ENCODE measurements at places on chromosomes 12 and 14. TPM values are rescaled to one million over a fixed set of nuclear protein-coding genes. Genes with fewer than 3 reads are reported as not detected.

The MMP17 gene
- 3.2 TPM for polyA plus RNA-seq

The CCDC197 gene
- not detected for polyA plus RNA-seq

The KLRK1 gene
- not detected for polyA plus RNA-seq

The MANSC1 gene
- polyA plus RNA-seq, result 3.7 TPM

The CELA1 gene
- not detected for polyA plus RNA-seq

The TTC8 gene
- 44.2 TPM for polyA plus RNA-seq

The TAMALIN gene
- 5.3 TPM for polyA plus RNA-seq

The ACOT6 gene
- polyA plus RNA-seq, result not detected

DNA sequence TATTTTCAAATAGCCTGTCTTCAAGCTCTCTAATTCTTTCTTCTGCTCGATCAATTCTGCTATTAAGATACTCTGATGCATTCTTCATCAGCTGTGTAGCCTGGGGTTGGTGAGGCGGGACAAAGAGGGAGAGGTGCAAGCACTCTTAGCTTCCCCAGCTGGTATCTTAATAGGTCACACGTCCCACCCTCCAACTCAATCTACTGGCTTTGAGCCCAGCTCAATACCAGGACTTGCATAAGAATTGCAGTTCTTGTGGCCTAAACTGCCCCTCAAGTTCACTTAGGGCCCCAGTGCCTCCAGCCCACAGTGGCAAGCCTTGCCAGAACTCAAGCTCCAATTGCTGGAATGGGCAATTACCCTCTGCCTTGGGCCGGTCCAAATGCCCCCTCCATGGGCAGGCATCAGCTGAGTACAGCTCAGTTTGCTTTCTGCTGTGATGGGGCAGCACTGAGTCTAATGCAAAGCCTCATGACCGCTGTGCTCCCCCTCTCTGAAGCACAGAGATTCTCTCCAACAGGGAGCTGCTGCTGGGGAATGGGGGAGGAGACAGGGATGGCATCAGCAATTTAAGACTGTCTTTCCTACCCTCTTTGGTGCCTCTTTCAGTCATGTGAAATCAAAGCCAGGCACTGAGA, 5.6 kb upstream of the SPATA7 start:
- DNase-seq, result no peak

DNA sequence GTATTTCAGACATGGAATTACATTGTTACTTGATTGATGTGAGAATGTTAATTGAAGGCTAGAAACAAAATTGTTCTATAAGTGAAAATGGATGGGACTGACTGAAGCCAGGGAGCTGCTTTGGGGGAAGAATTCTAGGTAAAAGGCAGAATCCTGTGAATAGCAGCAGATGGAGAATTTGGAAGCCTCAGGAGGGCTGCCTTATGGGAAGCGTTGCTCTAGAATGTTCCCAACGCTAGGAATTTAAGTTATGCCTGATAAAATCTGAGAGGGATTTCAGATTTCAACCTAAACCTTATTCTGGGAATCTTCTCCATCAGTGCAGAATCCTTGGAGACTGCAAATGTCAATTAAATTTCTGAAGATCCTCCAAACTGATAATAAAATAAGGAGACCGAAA, 858.2 kb upstream of the FLRT2 start:
- DNase-seq, result no peak

DNA sequence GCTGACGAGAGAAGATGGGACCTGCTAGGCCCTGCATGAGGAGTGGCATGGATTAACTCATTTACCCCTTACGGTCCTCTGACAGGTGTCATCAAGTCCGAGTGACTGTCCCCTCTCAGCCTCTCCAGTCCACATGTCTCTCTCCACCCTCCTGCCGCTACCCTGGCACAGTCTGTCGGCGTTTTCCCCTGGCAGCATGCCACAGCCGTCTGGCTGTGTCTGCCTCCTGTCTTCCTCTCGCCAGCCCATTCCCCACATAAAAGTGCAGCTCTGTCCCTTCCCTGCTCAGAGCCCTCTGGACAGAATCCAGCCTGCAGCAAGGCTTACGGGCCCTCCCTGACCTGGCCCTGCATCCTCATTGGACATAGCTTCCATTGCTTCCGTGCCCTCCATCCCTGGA, 45.6 kb downstream of the UBE3B start:
- DNase-seq, result no peak

GRCh38 chr12:120539303-120539702, 5.1 kb downstream of the RNF10 start:
- DNase-seq, result peak; percentile 56

DNA sequence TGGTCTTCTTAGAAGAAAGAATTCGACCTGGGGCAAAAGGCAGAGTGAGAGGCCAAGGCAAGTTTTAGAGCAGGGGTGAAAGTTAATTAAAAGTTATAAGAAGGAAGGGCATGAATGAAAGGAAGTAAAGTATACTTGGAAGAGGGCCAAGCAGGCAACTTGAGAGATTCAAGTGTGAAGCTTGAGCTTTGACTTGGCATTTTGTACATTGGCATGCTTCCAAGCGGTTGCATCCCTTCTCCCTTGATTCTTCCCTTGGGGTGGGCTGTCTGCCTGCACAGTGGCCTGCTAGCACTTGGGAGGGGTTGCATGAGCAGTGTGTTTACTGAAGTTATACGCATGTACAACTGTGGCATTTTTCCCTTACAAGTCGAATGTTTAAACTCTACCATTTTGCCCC, 74.8 kb upstream of the MGAT4C start:
- DNase-seq, result no peak

DNA sequence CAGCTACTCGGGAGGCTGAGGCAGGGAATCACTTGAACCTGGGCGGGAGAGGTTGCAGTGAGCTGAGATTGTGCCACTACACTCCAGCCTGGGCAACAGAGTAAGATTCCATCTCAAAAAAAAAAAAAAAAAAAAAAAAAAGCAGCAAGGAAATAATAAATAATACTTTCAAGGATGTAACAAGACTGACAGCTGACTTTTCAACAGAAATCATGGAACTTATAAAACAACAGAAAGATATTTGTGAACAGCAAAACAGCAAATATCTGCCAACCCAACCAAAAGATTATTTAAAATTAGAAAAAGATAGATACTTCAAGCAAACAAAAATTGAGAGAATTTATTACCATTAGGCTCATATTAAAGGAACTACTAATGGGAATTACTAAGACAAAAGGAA, 115.1 kb downstream of the TSHR start:
- no peak for DNase-seq

DNA sequence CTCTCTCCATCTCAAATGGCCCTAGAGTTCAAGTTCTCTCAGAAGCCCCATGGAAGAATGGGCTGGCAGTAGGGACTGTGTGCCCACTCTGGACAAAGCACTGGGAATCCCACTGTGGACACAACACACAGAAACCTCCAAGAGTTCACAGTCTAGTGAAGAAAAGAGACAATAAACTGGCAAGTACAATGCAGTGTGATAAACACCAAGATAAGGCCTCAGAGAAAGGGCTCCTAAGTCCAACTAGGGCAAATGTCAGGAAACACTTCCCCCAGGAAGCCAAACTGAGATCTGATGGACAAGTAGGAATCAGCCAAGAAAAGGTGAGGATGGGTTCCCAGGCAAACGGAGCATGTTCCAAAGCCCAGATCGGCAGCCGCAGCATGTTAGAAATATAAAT, 5.4 kb downstream of the VSIG10 start:
- DNase-seq, result no peak

GRCh38 chr12:97556302-97556779, 93.7 kb downstream of the RMST start:
- peak; percentile 92 for DNase-seq

DNA sequence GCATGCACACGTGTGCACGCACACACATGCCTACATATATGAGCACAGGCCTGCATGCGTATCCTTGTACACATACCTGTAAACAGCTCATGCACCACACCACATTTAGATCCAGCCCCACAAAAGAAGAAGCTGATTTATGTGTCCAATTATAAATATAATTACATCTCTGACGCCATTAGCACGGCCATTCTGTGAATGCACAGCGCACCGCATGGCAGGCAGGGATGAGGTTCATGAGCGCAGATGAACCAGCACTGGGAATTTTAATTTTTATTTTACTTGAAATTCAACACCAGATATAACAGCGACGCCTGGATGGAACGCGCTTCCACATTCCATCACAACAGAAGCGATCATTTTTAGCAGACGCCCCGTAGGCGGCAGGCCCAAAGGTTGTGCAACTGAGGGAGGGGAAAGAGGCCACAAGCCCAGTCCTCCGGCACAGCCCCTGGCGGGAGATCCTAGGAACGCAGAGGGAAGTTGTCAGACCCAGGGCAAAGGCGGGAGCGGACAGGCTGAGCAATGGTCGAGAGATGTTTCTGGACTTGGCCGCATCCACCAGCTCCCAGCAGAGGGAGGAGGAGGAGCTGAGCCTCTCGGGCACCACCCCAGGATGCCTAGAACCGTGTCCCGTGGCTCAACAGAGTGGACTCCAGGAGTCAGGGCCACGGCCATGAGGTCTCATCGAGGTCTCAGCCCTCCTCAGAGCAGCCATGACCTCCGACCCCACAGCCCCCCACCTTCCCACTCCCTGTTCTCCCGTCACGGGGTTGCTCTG, 37.9 kb upstream of the GALNT9 start:
- no peak for DNase-seq

DNA sequence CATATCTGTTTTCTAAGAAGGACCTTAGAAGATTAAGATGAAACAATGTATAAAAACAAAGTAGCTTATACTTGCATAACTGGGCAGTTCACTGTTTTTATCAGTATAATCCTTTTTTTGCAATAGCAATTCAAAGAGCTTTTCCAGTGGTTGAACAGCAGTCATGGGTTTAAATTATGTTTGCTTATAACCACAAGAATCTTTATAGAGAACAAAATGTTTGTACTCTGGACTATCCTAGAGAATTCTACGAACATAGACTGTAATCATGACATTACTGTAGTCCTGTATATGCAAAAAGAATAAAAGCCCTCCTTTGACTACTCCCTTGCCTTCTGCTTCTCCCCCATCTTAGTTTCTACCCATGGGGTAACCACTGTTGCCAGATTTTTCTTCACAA, 5.7 kb downstream of the FAM177A1 start:
- DNase-seq, result peak; percentile 20

- DNase-seq, result no peak
Measured at GRCh38 chr14:90703841-90704737, 112.1 kb downstream of the TTC7B start.

DNA sequence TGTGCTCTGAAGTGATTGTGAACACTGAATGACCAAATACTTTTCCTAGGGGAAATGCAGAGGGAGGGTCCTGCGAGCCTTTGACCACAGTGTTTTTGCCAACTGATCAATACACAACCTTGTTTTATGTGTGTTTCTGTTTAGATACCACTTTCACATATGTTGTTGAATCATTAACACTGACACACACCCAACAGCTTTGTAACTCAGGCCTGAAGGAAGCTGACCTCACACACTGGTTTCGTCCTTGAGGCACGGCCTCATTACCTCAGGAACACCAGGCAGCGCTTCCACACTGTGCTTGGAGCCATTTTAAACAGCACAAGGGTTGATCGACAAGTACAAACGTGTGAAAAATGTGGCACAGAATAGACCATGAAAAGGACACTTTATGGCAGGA, 60.0 kb downstream of the PPFIBP1 start:
- no peak for DNase-seq

DNA sequence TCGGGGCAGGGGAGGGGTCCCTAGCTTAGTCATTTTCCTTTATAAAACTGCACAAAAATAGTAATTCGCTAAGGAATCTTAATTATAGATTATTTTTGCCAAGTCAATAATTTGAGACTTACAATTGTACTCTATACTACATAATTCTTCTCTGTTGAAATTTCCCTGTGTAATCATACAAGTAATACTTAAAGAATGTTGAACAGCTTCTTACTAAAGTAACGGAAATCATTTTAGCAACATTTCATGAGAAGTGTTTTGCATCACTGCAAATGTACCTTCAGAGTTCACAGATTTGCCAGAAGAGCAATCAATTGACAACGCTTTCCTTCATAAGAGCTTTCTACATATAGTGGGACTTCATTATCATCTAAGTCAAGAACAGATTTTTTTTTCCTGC, 7.9 kb upstream of the GNG2 start:
- DNase-seq, result peak; percentile 46

GRCh38 chr14:85601690-85602089, 71.7 kb downstream of the FLRT2 start:
- DNase-seq, result no peak

DNA sequence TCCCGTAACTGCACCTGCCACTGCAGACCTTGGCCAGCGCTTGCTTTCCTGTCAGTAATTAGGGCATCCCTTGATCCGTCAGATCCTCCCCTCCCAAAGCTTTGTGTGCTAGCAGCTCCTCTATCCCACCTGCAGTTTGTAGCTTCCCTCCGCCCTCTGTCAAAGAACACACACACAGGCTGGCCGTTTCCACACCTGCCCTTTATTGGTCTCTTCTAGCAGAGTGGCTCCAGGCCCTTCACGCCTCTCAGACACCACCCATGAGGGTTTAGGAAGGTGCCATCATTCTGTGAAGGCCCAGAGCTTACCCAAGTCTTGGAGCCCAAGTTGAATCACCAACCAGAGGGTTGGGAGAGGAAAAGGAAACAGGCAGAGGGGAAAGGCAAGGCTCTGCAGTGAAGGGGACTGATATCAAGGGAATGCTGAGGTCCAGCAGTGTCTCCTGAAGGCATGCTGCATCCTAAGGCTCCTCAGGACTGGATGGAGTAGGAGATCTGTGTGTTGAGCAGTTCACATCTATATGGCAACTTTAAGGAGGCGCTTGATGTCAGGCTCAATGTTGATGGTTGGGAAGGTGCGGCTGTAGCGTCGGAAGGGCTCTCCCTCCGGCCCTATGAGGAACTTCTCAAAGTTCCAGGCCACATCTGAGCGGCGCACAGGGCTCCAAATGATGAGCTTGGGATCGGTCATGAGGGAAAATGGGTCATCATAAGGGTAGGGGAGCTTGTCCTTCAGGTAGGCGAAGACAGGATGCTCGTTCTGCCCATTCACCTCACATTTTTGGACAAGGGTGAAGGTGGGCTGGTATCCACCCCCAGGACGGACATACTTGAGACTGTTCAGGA, 3.4 kb downstream of the GPX2 start:
- no peak for DNase-seq

DNA sequence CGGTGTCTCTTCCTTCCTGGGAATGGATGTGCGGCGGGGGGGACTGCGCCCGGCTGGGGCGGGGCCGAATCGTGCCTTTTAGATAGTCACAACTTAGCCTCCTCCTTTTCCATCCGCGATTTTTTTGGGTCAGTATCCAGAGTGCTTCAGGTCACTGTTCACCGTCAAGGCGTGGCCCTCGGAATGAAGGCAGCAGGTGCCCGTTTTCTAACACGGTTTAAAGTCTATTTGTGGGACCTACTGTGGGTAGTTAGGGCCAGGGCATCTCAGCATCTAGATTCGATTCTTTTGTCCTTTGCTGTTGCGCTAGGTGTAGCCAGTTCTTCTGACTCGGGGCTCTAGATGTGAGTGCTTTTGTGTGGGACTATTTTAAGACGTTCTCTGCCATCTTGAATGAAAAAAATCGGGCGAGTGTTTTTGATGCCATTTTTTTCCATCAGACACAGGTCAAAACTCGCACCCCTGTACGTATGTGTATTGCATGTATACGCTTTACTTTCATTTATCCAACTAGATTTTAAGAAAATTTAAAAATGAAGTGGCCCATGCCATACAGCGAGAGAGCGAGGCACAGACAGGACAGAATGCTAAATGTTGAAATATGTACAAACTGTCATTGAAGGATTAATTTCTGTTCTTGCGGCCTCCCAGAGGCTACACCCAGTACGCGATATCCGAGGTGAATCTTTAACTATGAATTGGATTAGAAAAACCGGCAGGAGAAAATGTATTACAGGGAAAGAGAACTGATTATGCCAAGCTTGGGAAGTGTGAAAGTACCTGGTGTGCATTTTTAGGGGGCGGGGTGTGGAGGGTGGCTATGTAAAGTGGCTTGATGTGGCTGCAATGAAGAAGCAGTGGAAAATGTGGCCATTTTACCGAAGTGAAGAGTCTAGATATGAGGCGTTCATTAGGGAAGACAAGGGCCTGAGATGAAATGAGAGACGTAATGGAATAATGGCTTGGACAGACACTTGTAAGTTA, 835 bp downstream of the VEZT start:
- peak; percentile 63 for DNase-seq
